ENCODE measurements at places on chromosomes 11 and 22.

GRCh38 chr11:83569134-83569805 is 283.1 kb upstream of the CCDC90B start:
- DNase-seq, result no peak

DNA sequence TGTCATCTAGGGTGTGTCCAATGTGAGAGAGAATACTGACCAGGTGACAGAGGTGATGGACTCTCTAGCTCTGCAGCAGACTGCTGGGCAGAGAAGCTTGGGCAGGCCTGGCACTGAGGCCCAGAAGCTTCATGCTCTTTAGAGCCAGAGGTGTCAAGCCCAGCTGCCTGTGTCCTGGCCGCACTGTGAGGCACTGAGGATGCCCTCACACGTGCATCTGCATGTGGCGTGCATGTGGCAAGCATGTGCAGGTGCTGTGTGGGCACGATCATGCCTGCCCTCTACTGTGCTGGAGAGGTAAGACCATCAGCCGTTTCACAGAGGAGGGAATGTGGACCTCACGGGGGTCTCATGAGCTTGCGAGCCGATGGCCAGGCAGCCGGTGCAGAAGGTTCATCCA is 15.8 kb upstream of the TXNRD2 start:
- no peak for DNase-seq

- peak; percentile 81 for DNase-seq
Measured at GRCh38 chr11:63518548-63518947, 12.7 kb downstream of the LGALS12 start.

- DNase-seq, result no peak
Measured at GRCh38 chr11:68927280-68928135, 23.8 kb downstream of the IGHMBP2 start.

DNA sequence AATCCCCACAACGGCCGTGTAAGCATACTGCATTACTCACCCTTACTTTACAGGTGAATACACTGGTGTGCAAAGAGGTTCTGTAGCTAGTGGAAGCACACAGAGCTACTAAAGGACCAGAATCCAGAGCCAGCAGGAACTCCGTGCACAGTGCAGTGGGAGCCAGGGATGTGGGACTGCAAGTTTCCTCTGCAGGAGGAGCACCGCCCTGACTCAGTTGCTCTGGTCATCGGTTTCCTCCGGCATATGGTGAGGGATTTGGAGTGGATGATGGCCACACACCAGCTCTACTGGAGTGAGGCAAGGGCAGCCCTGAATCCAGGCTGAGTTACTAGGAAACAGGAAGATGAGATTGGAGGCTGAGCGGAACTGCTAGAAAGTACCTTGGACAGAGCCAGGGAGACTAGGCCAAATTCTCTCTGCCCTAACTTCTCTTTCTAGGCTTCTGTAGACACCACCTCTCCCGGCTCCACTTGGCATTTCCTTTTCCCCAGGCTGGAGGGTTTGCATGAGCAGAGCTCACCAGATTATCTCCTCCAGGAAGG is 18.2 kb upstream of the C22orf42 start:
- DNase-seq, result peak; percentile 13

GRCh38 chr11:93822359-93822758 is 28.1 kb downstream of the VSTM5 start:
- no peak for DNase-seq

DNA sequence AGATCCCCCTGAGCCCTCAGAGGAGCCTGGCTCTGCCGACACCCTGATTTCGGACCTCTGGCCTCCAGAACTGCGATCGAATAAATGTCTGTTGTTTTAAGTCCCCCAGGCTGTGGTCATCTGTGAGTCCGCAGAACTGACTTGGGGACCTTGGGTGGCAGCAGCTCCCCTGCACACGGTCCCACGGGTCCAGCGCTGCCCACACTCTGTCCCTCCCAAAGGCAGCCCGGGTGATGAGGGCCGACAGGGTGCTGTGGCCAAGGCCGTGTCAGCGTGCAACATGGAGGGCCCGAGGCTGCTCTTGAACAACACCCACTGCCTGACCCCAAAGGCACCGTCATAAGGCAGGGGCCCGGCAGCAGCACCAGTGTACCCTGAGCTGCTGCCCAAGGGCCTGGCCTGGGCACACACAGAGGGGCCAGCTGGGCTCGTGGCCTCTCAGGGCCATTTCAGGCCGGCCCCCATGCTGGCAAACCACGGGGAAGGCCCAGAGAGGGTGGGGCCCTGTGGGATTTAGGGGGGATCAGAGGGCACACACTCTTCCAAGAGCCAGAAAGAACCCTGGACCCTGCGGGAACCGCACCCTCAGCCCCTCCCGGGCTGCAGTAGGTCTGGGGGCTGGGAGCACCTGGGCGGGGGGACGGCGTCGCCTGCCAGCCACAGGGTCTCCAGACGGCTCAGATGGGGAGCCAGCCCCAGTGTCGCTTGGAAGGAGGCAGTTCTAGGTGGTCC is 77.1 kb upstream of the PRR5 start:
- DNase-seq, result no peak

- DNase-seq, result peak; percentile 55
Measured at GRCh38 chr11:35006389-35007128, 90.1 kb downstream of the PDHX start.

GRCh38 chr11:44944181-44944852 is 6.4 kb downstream of the TP53I11 start:
- DNase-seq, result no peak

DNA sequence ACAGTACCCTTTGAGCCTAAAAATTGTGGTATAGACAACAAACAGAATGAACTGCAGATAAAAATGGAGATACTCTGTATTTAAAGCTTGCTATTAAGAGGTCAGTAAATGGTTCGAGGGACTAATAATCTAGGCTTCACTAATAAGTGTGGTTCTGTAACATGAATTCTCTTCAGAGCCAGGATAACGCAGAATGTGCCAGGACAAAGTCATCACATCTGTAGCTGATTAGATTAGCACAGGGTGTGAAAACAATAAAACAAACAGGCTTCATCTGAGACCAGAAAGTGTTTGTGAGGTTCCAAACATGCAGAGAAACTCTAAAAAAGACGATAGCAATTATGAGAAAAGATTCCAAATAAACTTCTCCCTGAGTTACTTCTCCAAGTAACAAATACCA is 89.1 kb upstream of the LUZP2 start:
- no peak for DNase-seq

GRCh38 chr22:43090130-43090789 is 1.1 kb upstream of the TTLL1 start:
- DNase-seq, result peak; percentile 97

GRCh38 chr11:130520271-130520671 is 71.8 kb downstream of the ADAMTS15 start:
- no peak for DNase-seq

GRCh38 chr11:46270684-46271083 is 6.8 kb upstream of the CREB3L1 start:
- no peak for DNase-seq

- peak; percentile 5 for DNase-seq
Measured at GRCh38 chr11:108278546-108278945, 55.7 kb downstream of the ATM start.

DNA sequence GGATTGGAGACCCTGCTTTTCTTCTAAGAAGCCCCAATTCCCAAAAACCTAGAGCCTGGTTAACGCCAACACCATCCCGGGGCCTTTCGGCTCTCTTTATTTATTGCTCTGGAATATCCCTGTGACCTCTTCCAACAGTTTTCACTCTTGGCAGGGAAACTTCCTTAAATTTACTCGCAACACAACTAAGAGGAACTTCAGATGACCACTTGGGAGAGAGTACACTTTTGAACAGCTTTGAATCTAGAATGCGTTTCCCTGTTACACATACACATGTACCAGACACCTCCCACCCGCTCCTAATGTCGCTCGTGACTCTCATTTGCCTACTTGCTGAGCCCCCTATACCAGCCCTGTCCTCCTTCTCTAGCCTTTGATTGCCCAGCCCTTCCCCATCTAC is 19.4 kb downstream of the TUBA8 start:
- DNase-seq, result no peak

DNA sequence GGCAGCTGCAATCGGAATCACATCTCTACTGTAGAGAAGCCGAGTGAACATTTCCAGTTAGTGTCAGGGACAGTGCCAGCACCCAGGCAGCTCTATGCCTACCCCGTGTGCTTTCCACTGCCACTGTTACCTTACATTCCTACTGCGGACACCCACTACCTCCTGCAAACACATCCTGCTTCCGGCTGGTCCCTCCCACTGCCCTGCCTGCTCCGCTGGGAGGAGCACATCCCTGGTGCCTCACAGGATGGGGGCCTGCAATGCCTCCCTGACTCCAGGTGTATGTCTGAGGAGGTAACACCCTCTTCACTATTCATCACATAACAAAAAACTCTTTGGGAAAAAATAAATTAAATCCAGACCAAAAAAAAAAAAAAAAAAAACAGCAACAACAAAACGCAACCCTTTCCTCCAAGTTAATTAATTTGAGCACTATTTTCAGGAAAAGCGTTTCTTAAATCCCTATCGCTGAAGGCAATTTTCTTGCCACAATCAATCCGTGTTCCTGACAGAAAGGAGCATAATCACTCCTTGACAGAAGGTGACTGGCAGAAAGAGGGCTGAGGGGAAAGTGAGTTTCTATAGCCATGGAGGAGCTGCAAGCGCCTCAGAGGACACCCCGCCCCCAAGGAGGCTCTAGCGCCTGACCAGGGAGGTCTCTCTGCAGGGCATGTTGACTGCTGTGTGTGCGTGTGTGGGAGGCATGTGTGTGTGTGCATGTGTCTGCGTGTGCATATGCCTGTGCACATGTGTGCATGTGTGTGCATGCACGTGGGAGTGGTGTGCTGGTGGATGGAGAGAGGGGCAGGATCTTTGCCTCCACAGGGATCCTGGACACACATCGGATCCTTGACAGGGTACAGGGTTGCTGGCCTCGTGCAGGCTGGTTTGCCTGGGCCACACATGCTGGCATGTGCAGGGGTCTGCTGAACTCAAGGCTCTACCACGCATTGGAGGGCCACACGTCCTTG is 134.8 kb upstream of the NTM start:
- DNase-seq, result no peak

DNA sequence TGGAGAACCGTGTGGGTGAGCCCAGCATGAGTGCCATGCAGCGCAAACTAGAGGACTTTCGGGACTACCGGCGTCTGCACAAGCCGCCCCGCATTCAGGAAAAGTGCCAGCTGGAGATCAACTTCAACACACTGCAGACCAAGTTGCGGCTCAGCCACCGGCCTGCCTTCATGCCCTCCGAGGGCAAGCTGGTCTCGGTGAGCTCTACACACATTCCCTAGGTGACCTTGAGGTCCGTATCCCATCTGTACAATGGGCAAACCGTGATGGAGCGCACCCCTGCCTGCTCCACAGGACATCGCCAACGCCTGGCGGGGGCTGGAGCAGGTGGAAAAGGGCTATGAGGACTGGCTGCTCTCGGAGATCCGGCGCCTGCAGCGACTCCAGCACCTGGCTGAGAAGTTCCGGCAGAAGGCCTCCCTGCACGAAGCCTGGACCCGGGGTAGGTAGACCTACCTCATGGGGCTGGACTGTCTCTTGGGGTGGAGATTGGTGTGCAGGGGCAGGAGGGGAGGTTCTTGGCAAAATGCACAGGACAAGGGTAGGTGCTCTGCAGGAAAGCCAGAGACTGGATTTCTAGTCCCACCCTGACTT is 10.6 kb downstream of the CTSF start:
- no peak for DNase-seq

DNA sequence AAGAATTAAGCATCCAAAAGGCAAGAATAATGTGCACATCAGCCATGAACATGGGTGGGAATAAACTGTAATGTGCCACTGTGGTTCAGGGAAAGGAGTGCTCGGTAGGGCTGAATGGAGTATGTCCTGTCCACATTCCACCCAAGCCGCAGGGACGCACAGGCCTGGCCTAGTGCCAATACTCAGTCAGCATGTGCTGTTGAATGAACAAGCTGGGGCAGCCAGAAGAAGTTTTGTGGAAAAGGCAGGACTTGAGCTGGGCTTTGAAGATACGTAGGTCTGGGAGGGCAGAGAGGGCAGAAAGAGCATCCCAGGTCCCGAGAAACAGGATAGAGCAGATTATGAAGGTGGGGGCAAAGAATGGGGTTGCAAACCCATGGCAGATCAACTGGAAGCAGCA is 60.0 kb upstream of the PLET1 start:
- no peak for DNase-seq

DNA sequence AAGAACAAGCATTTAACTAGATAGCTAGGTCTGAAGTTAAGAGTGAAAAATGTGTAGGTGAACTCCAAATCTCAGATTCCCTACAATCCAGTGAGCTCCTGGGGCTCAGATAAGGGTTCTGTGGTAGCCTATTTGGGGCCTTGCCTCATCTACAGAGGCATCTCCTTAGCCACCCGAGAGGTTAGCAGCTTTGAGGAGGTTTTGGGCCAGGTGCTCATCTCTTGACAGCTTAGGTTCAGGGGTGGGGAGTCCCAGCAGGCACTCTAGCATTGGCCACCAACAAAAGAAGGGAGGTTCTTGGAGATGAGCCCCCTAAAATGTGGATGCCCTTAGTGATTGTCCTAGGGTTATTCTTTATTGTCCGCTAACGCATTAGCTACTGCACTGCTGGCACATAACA is 184.4 kb upstream of the B3GAT1 start:
- no peak for DNase-seq

- DNase-seq, result no peak
Measured at GRCh38 chr11:80698637-80699036, 1257.8 kb upstream of the TENM4 start.

GRCh38 chr22:20580179-20580578 is 72.8 kb downstream of the MED15 start:
- DNase-seq, result no peak

GRCh38 chr11:34886609-34887008 is 29.6 kb downstream of the APIP start:
- DNase-seq, result no peak

GRCh38 chr22:25113316-25113721 is 86.3 kb upstream of the CRYBB3 start:
- no peak for DNase-seq

Measured in hematopoietic multipotent progenitor cell treated with erythropoietin and hydrocortisone succinate and interleukin-3 and kit ligand, for 4 days (in vitro differentiated cells).